ENCODE measurements at places on chromosomes 3 and 15. TPM values are rescaled to one million over a fixed set of nuclear protein-coding genes. Genes with fewer than 3 reads are reported as not detected.
A peak's percentile ranks its signal among the peaks of the same experiment; 100 is the strongest.

DNA sequence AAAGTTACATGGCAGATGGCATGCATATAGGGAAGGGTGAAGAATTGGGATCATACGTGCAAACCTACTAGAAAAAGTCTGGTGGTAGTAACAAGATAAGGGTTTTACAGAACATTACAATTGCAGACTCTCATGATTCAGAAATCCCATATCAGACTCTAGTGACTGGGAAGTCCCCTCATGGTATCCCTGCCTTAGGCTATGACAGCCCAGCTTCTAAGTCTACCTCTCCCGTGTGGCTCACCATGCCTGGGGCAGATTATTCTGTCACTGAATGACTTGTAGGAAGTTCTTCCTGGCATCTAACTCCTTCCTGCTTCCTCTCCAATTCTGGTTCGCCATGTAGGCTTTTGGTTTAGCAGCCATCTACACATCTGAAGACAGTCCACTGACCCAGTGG lies 5.7 kb upstream of the SLC6A11 start:
- no peaks in the 10 kb centered on the region for H3K36me3 ChIP-seq
- no peak for DNase-seq
- H3K27ac ChIP-seq = no peak overlapping the region
- H3K4me3 ChIP-seq = no peak overlapping the region
- H3K4me1 ChIP-seq = no peaks in the 10 kb centered on the region

GRCh38 chr15:65029736-65030208 lies 333 bp upstream of the MTFMT start:
- H3K27me3 ChIP-seq = no peaks in the 10 kb centered on the region
- no peak for DNase-seq
- H3K4me3 ChIP-seq = no peak overlapping the region
- H3K27ac ChIP-seq = no peak overlapping the region
- H3K36me3 ChIP-seq = no peaks in the 10 kb centered on the region
- peaks cover 23% of the 10 kb centered on the region for H3K4me1 ChIP-seq

DNA sequence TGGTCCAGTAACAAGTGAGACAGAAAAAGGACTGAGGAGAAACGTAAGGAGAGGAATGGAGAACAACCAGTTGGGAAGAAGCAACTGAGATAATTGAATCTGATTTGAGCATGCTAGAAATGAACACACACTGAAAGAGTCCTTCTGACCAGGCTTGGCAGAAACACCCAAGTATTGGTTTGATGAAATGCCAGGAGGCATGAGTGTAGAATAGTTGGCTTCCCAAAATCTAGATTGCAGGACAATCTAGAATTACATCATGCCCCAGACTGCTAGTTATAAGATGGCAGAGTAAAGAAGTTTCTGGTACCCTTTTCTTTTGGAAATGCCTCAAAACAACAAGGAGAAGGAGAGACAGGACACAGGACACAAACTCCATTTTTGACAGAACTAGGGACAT lies 189.7 kb upstream of the STT3B start:
- DNase-seq = no peak
- no peaks in the 10 kb centered on the region for H3K27me3 ChIP-seq
- H3K4me3 ChIP-seq = no peak overlapping the region
- no peak overlapping the region for H3K27ac ChIP-seq

- H3K36me3 ChIP-seq = no peaks in the 10 kb centered on the region
- no peak overlapping the region for H3K4me3 ChIP-seq
- H3K27me3 ChIP-seq = no peaks in the 10 kb centered on the region
- DNase-seq = no peak
These were observed 221.4 kb upstream of the NANOGP8 start for GRCh38 chr15:35306361-35306981.

- peaks cover 63% of the 10 kb centered on the region for H3K4me1 ChIP-seq
- H3K27me3 ChIP-seq = no peaks in the 10 kb centered on the region
- no peak for DNase-seq
- H3K36me3 ChIP-seq = no peaks in the 10 kb centered on the region
- no peak overlapping the region for H3K27ac ChIP-seq
These were observed 832.9 kb upstream of the CFAP20DC start for GRCh38 chr3:59882746-59883145.

GRCh38 chr3:65582012-65582717 lies 456.6 kb downstream of the MAGI1 start:
- no peak for DNase-seq
- no peaks in the 10 kb centered on the region for H3K4me1 ChIP-seq
- H3K27me3 ChIP-seq = no peaks in the 10 kb centered on the region
- no peak overlapping the region for H3K4me3 ChIP-seq
- no peaks in the 10 kb centered on the region for H3K36me3 ChIP-seq

GRCh38 chr3:74693696-74694393 lies 79.4 kb upstream of the CNTN3 start:
- H3K4me3 ChIP-seq = no peak overlapping the region
- no peak for DNase-seq
- no peak overlapping the region for H3K27ac ChIP-seq
- no peaks in the 10 kb centered on the region for H3K36me3 ChIP-seq
- H3K4me1 ChIP-seq = no peaks in the 10 kb centered on the region

DNA sequence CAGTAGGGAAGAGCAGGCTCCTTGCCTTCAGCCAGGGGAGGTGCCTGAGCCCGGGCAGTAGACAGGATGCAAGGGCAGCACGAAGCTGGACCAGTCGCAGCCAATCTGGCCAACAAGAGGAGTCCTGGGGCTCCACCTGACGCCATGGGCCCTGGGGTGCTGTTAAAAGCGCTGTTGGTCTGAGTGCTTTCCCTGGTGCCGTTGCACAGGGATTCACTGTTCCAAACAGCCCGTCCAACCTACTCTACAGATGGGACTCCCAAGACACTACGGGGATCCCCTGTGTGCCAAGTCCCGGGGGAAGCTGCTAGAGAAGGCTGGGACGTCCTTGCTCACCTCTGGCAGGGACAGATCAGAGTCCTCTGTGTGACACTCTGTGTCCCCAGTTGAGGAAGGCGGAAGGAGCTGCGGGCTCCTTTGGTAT lies 632 bp downstream of the CTSH start:
- no peaks in the 10 kb centered on the region for H3K36me3 ChIP-seq
- DNase-seq = no peak
- H3K27me3 ChIP-seq = no peaks in the 10 kb centered on the region
- peaks cover 8% of the 10 kb centered on the region for H3K4me1 ChIP-seq
- H3K4me3 ChIP-seq = peak overlapping the region; percentile 61

- no peak overlapping the region for H3K27ac ChIP-seq
- H3K4me1 ChIP-seq = no peaks in the 10 kb centered on the region
- no peak overlapping the region for H3K4me3 ChIP-seq
These were observed 238.7 kb downstream of the ISL2 start for GRCh38 chr15:76575274-76575673.

GRCh38 chr15:47609693-47610092 lies 107.6 kb upstream of the SEMA6D start:
- H3K27ac ChIP-seq = no peak overlapping the region
- no peaks in the 10 kb centered on the region for H3K4me1 ChIP-seq
- H3K4me3 ChIP-seq = no peak overlapping the region
- no peak for DNase-seq
- H3K36me3 ChIP-seq = no peaks in the 10 kb centered on the region

GRCh38 chr3:141764465-141764864 lies 1.3 kb downstream of the GRK7 start:
- H3K36me3 ChIP-seq = no peaks in the 10 kb centered on the region
- H3K27ac ChIP-seq = no peak overlapping the region
- H3K4me3 ChIP-seq = no peak overlapping the region
- no peaks in the 10 kb centered on the region for H3K4me1 ChIP-seq
- no peak for DNase-seq

GRCh38 chr15:83854321-83854720 lies 200.4 kb downstream of the ADAMTSL3 start:
- H3K4me1 ChIP-seq = no peaks in the 10 kb centered on the region
- H3K27ac ChIP-seq = no peak overlapping the region
- no peak overlapping the region for H3K4me3 ChIP-seq
- no peak for DNase-seq
- H3K27me3 ChIP-seq = no peaks in the 10 kb centered on the region
- H3K36me3 ChIP-seq = no peaks in the 10 kb centered on the region

GOLGA8S gene
- total RNA-seq = 0.07 TPM

C2CD4B gene
- not detected for total RNA-seq

ERICH6 gene
- not detected for total RNA-seq
